Small intestine (tissue), 16 donors: ENCODE measurements at places on chromosomes 5 and 9. TPM values are rescaled to one million over a fixed set of nuclear protein-coding genes. Genes with fewer than 3 reads are reported as not detected.

Gene LRRC19
- polyA plus RNA-seq = 11.2 TPM

Gene OR1J2
- polyA plus RNA-seq = not detected

Gene OCLN
- 7.8 TPM for polyA plus RNA-seq

Gene CDH9
- polyA plus RNA-seq = 3.5 TPM

Gene SH3RF2
- 44.0 TPM for polyA plus RNA-seq

Gene MEIKIN
- polyA plus RNA-seq = not detected

Gene PCDHB15
- 0.22 TPM for polyA plus RNA-seq

Gene SPATA6L
- polyA plus RNA-seq = 3.4 TPM

Gene SOHLH1
- polyA plus RNA-seq = not detected

Gene SEMA5A
- polyA plus RNA-seq = 1.9 TPM

Gene OLFM1
- 36.5 TPM for polyA plus RNA-seq

Gene CCDC127
- 6.6 TPM for polyA plus RNA-seq

Gene NSG2
- polyA plus RNA-seq = 22.7 TPM

Gene GABRA6
- polyA plus RNA-seq = not detected

Gene EIF4E1B
- not detected for polyA plus RNA-seq

Gene MAMDC4
- 8.9 TPM for polyA plus RNA-seq

Gene STC2
- 0.65 TPM for polyA plus RNA-seq

Gene TMEM215
- polyA plus RNA-seq = not detected

Gene RETREG1
- polyA plus RNA-seq = 36.0 TPM

Gene XPA
- 21.6 TPM for polyA plus RNA-seq

Gene UBTD2
- polyA plus RNA-seq = 25.7 TPM

Gene ZNF367
- polyA plus RNA-seq = 4.6 TPM

Gene KYAT1
- polyA plus RNA-seq = 4.9 TPM

Gene SECISBP2
- polyA plus RNA-seq = 69.2 TPM

Gene GPR150
- polyA plus RNA-seq = 0.15 TPM

Gene CD180
- polyA plus RNA-seq = 0.92 TPM

Gene FGD3
- 2.7 TPM for polyA plus RNA-seq

Gene PFN3
- not detected for polyA plus RNA-seq

Gene ZDHHC11
- polyA plus RNA-seq = 7.8 TPM

Gene CCDC183
- 2.7 TPM for polyA plus RNA-seq

Gene PROB1
- polyA plus RNA-seq = 0.54 TPM

Gene GALNT12
- 7.8 TPM for polyA plus RNA-seq

Gene PTGS1
- 7.5 TPM for polyA plus RNA-seq

Gene CDO1
- polyA plus RNA-seq = 1.1 TPM

Gene PCDHB1
- polyA plus RNA-seq = 0.04 TPM

Gene QSOX2
- polyA plus RNA-seq = 11.0 TPM

Gene PCDHAC1
- polyA plus RNA-seq = not detected

Gene DOCK8
- polyA plus RNA-seq = 2.2 TPM

Gene PTPRD
- polyA plus RNA-seq = 5.6 TPM

Gene RASEF
- polyA plus RNA-seq = 5.1 TPM

Gene PTGES
- polyA plus RNA-seq = not detected

Gene FYB1
- 6.2 TPM for polyA plus RNA-seq

Gene CDHR2
- polyA plus RNA-seq = 545 TPM
